ENCODE measurements at places on chromosomes 11 and 22. TPM values are rescaled to one million over a fixed set of nuclear protein-coding genes. Genes with fewer than 3 reads are reported as not detected.

The MS4A10 gene
- total RNA-seq, result not detected

The OR52E6 gene
- 1.4 TPM for total RNA-seq

The C22orf31 gene
- total RNA-seq, result not detected

The RBM4 gene
- total RNA-seq, result 80.4 TPM

The GRIA4 gene
- not detected for total RNA-seq

The INS gene
- total RNA-seq, result not detected

The SPI1 gene
- not detected for total RNA-seq

The FGF19 gene
- total RNA-seq, result not detected

The SLC25A1 gene
- total RNA-seq, result 69.2 TPM

The PATZ1 gene
- total RNA-seq, result 15.2 TPM

The ELMOD1 gene
- under 0.01 TPM for total RNA-seq

The ENTHD1 gene
- not detected for total RNA-seq

The UPK3A gene
- not detected for total RNA-seq

The CDON gene
- 12.3 TPM for total RNA-seq
